Mucosa of descending colon (tissue), 3 donors: ENCODE measurements at places on chromosomes 3 and 15.
A peak's percentile ranks its signal among the peaks of the same experiment; 100 is the strongest.

DNA sequence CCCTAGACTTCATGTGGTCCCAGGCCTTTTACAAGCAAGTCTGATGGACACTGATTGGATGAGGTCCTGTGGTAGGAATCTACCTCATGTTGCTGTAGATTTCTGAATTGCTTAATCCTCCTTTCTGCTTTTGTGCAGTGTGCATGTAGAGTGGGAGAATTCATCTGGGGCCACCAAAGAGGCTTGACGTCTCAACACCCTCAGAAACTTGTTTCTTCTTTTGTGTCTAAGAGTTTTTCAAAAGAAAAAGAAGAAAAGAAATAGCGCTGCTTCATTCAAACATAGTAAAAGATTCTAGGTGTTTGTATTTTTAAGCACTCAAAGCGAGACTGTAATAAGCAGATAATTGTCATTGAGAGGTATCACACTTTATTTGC is 46.2 kb downstream of the NR1D2 start:
- DNase-seq = no peak

GRCh38 chr3:47849699-47850563 is 47.0 kb downstream of the DHX30 start:
- DNase-seq = no peak

DNA sequence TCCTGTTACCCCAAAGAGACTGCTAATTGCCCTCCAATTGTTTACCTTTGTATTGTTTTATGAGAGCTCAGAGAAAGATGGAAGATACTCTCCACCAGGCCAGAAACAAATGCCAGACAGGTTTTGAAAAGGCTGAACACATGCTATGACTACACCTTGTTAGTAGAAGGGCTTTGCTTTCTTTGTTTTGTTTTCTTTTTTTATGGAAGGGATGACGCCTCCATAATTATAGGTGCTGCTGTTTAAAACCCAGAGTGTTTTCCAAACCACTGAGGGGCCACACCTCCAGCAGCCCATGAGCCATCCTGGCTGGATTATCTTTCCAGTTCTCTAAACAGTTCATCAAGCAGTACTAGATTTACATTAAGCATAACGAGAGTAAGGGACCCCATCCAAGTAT is 5.6 kb upstream of the FOXP1 start:
- DNase-seq = no peak

DNA sequence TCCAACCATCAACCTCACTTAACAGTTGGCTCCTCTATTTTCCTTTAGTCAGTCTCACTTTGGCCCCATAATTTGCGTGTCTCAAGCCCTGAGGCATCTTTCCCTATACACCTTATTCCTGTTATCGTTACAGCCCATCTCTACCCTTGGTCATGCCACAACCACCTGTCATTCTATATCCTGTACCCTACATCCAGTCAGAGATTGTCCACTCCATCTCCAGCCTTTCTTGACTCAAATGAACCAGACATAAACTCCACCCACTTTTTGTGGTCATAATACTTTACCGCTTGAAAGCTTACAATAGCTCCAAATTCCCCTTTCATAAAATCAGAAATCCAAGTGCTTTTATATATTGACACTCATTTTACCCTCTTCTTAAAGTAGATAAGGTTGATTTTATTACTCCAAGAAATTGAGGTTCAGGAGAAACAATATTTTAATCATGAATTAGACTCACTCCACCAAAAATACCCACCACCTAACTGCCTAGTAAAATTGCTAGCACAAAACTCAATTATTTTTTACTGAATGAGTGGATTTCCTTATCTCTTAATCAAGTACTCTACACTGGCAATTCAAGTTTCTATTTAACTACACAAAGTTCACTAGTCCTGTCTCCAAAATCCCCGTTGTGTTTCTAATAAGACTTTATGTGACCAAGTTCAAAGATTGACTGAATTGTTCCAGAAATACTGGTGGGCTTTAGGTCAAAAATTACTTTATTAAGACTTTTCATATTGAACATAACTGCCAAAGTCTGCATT is 9.1 kb downstream of the CCR4 start:
- no peak for DNase-seq

DNA sequence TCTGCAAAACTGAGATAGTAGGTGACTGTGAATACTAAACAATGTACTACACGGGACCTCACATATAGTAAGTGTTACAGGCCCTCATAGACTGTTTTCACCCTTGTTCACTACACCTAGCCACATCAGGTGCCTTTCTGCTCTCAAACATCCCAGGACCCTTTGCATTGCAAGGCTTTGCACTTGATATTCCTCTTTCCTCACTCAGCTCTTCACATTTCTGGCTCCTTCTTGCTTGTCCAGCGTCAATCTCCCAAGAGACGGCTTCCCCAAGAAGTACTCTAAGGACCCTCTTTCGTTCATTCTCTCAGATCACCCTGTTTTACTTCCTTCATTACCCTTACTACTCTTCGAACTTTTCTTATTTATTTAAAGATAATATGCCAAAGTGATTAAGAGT is 10.0 kb downstream of the DENND4A start:
- no peak for DNase-seq

DNA sequence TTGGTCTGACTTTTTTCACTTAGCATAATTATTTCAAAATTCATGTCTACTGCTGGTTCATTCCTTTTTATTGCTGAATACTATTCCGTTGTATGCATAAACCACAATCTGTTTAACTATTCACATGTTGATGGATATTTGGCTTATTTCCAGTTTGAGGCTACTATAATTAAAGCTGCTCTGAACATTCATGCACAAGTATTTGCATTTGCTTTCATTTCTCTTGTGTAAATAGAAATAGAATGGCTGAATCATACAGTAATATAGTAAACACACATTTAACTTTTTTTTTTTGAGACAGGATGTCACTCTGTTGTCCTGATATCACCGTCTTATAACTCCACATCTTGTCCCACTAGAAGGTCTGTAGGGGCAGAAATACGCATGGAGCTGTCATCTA is 57.3 kb downstream of the NMNAT3 start:
- no peak for DNase-seq

- DNase-seq = no peak
These were observed 452 bp downstream of the BBX start for GRCh38 chr3:107523289-107523538.

DNA sequence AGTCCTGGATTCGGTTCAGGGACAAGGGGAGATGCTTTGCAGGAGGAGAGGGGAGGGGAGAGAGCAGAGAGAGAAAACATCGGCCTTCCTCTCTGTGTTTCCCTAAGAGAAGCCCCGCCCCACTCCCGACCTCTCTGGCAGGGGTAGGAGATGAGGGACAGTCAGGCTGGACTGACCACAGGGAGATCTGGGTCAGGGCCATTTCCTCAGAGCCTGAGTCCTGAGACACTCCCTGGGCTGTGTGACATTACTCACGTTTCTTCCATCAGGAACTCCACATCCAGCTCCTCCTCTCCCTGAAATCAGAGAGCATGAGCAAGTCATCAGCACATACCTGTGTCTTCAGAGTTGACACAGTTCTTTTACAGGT is 9.1 kb downstream of the PLA2G4D start:
- DNase-seq = no peak

GRCh38 chr3:143090486-143090885 is 29.1 kb upstream of the CHST2 start:
- DNase-seq = no peak

GRCh38 chr3:106204160-106204868 is 335.5 kb upstream of the CBLB start:
- no peak for DNase-seq

- DNase-seq = no peak
These were observed 41.9 kb downstream of the ARRDC4 start for GRCh38 chr15:98002419-98002818.

DNA sequence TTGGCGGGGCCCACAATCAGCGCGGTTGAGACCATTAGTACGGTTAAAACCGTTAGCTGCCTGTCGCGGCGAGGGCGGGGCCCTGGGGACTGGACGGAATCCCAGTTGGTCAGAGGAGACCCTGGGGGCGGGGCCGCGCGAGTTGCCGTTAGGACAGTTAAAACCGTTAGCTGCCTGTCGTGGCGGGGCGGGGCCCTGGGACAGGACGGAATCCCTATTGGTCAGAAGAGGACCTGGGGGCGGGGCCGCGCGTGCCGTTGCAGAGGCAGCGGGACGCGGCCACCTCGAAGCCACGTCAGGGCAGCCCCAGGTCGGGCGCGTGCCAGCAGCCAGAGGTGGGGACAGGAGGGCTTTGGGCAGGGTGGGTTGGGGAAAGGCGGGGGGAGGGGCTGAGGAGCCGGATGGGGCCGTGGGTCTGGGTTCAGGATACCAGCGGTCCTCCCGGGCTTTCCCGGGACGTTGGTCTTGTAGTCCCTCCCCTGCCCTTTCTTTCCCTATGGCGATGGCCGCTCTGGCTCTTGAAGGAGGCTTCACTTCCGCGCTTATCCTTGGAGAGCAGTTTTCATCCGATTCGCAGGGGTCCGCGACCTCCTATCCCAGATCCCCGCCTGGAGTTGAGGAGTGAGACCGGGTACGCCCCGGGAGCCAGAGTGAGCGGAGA is 28.0 kb downstream of the KLHDC8B start:
- peak; percentile 71 for DNase-seq

DNA sequence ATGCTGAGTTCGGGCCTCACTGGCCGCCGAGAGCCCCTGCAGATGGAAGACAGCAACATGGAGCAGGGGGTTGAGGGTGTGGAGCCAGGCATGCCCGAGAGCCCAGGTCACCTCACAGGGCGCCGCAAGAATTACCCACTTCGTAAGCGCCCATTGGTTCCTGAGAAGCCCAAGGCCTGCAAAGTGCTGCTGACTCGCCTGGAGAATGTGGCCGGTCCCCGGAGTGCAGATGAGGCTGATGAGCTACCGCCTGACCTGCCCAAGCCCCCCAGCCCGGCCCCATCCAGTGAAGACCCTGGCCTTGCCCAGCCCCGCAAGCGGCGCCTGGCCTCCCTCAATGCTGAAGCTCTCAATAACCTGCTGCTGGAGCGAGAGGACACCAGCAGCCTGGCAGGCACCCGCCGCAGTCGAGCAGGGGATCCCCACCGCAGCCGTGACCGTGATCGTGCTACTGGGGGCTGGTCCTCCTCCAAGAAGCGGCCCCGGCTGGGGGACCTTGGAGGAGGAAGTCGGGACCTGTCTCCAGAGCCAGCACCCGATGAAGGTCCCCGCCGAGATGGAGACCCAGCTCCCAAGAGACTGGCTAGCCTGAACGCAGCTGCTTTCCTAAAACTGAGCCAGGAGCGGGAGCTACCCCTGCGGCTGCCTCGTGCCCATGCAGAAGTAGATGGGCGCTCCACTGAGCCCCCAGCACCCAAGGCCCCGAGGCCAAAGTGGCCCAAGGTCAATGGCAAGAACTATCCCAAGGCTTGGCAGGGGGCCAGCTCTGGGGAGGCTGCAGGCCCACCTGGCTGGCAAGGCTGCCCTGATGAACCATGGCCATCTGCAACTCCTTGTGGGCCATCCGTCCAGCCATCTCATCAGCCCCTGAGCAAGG is 12.1 kb upstream of the CHST14 start:
- DNase-seq = no peak

- DNase-seq = peak; percentile 29
These were observed 81.0 kb downstream of the CLDN11 start for GRCh38 chr3:170499562-170500156.

- no peak for DNase-seq
These were observed 187.1 kb downstream of the ITPR1 start for GRCh38 chr3:4680227-4680691.

GRCh38 chr3:119795849-119796248 is 13.9 kb downstream of the NR1I2 start:
- no peak for DNase-seq

DNA sequence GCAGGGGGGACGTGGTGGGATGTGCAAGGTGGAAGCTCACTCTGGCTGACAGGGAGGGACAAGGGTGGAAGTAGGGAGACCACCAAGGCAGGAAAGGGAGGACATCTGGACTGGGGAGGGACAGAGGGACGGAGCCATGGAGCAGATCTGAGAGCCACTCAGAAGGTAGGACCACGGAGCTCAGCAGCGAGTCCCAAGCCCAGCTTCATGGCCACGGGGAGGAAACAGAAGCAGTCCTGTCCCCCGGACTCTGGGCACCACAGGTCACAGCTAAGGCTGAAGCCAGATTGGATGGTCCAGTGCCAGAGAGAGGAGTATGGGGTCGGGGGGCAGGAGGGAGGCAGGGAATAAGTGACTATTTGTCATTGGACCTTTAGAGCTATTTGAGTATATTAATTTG is 220.1 kb downstream of the TBC1D2B start:
- DNase-seq = peak; percentile 19

GRCh38 chr15:80266113-80266512 is 14.1 kb upstream of the CTXND1 start:
- DNase-seq = no peak

DNA sequence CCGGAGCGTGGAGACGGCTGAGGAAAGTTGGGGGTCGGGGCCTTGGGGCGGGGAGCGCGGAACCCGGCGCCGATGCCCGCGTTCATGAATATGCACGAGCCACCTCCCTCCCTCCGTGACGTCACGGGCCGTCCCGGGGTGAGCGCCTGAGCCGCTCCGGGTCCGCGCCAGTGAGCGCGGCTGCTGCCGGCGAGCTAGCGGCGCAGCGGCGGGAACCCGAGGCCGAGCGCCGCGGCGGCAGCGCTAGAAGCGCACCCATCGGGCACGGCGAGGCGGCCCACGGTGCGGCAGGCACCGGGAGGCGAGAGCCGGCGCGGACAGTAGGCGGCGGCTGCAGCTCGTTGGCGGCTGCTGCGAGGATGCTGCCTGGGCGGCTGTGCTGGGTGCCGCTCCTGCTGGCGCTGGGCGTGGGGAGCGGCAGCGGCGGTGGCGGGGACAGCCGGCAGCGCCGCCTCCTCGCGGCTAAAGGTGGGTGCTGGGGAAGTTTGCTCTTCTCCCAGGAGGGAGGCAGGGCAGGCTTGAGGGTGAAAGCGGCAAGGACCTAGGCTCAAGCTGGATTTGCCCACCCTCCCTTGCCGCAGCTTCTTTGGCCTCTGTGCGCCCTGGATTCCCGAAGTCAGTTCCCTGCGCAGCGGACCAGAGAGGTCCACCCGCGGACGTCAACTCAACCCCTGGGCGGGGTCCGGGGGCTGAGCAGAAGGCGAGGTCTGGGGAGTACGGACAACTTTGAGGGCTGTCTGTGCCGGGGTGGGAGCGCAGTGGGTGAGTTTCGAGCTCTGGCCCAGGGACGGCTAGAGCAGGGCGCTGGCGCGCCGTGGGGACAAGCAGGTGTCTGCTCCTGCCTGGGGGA is at the start of gene CLSTN2:
TSS of gene CLSTN2 (plus strand) at position 170 of the 850 bp plus-strand sequence.
- DNase-seq = peak; percentile 57

DNA sequence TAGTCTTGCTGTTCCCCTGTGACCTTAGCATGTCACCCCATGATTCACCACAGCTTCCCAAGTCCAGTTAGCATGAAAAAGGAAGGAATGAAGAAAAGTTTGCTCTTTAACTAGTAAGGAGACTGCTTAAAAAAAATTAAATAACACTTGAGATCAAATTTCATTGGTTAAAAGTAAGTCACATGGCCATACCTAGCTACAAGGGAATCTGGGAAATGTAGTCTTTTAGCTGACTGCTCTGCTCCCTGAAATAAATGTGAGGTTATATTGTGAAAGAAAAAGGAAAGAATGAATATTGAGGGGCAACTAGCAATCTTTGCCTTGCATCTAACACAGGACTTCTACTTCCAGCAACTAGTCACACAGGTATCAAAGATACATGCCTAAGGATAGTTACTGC is 84.7 kb upstream of the LRRN1 start:
- DNase-seq = no peak

DNA sequence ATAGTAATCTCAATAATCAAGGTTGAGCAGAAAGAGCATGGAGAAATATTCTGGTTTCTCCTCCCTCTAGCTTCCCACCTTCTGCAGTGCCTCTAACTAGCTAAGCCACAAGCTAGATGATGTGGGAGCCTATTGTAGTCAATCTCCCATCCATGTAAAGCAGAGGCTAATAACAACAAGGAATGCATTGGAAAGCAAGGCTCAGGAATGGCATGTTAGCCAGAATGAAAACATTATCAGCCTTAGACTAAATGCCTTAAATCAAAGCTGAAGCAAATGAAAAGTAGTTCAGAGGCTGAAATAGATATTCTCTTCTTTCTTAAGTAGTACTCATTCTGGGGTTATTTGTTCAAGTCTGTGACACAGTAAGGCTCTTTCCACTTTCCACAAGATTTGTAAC is 350.3 kb upstream of the DPPA4 start:
- DNase-seq = no peak
